Foreskin melanocyte (primary cell): ENCODE measurements at places on chromosomes 7 and 10.

DNA sequence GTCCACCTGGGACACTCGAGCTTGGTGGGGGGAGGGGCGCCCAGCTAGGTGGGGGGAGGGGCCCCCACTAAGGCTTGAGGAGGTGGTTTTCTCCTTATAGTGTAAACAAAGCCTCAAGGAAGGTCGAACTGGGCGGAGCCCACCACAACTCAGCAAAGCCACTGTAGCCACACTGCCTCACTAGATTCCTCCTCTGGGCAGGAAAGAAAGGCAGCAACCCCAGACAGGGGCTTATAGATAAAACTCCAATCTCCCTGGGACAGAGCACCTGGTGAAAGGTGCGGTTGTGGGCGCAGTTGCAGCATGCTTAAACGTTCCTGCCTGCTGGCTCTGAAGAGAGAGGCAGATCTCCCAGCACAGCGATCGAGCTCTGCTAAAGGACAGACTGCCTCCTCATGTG is 133.1 kb downstream of the SNX13 start:
- DNase-seq = no peak

GRCh38 chr10:45582386-45582781 is 90.2 kb downstream of the ZFAND4 start:
- DNase-seq = no peak

GRCh38 chr7:156903232-156903909 is 10.4 kb upstream of the LMBR1 start:
- DNase-seq = no peak

DNA sequence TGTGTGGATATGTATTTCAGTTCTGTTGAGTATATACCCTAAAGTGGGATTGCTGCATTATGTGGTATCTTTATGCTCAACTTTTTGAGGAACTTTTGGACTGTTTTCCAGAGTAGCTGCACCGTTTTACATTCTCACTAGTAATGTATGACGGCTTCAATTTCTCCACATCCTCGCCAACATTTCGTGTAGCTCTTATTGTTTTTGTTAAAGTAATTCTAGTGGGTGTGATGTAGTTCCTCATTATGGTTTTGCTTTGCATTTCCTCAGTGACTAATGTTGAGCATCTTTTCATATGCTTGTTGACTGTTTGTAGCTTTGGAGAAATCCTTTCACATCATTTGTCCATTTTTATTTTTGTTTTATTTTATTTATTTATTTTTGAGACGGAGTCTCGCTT is 4.5 kb downstream of the STMP1 start:
- no peak for DNase-seq
